ENCODE measurements at places on chromosomes 11 and 22.

- no peak for DNase-seq
These were observed 50.7 kb downstream of the BMAL1 start for GRCh38 chr11:13328286-13328685.

DNA sequence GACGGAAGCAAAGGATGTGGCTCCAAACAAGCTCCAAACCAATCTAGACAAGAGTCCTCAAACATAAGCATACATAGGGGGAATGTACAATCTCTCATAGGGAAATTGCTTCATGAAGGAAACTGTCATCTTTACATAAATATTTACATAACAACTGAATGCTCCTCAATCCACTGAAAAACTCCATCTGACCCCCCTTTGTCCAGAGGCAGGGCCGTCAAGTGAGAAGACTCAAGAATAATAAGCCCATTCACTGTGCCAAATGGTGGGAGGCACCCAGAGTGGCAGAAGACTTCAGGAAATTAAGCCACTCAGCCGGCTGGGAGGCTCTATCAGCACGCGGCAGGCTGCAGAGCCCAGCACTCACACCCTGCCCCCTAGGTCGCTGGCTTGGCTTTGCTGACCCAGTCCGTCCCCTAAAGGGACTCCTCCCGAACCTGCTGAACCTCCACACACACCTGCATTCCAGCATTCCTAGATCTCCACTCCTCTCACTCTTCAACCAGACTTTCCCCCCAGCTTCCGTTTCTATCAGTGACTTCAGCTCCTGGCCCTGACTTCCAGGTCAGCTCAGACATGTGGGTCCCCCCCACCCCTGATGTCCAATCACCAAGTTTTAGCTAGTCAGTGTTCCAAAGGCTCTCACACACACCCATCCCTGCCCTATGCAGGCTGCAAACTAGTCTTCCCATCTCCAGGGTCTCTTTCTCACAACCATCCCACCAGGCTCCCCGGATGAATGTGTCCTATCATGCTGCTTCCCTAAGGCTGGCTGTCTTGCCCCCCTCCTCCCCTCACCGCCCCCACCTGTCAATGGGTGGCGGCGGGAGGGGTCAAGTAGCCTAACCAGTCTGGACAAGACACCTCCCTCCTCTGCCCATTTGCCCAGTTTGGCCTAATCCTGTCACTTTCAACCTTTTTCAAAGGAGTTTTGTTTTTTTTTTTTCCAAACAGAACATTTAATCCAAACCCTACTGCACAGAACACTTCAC lies 11.3 kb downstream of the VPS37C start:
- DNase-seq: no peak

DNA sequence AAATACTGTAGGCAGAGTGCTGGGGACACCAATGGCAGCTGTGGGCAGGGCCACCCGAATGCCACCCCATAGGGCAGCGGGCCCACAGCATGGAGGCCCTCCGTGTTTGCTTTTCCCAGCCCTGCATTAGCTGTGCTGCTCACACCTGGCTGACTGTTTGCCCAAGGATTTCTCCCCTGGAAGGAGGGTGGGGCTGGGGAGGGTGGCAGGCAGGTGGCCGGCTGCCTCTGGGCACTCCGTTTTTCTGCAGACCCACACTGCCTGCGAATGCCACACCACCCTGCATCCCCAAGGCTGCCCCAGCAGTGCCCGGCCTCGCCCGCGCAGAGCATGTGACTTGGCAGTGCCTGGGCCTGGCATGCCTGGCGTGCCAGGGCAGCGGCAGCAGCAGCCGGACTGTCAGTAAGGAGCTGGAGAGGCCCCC lies 19.6 kb downstream of the DAGLA start:
- DNase-seq: no peak

DNA sequence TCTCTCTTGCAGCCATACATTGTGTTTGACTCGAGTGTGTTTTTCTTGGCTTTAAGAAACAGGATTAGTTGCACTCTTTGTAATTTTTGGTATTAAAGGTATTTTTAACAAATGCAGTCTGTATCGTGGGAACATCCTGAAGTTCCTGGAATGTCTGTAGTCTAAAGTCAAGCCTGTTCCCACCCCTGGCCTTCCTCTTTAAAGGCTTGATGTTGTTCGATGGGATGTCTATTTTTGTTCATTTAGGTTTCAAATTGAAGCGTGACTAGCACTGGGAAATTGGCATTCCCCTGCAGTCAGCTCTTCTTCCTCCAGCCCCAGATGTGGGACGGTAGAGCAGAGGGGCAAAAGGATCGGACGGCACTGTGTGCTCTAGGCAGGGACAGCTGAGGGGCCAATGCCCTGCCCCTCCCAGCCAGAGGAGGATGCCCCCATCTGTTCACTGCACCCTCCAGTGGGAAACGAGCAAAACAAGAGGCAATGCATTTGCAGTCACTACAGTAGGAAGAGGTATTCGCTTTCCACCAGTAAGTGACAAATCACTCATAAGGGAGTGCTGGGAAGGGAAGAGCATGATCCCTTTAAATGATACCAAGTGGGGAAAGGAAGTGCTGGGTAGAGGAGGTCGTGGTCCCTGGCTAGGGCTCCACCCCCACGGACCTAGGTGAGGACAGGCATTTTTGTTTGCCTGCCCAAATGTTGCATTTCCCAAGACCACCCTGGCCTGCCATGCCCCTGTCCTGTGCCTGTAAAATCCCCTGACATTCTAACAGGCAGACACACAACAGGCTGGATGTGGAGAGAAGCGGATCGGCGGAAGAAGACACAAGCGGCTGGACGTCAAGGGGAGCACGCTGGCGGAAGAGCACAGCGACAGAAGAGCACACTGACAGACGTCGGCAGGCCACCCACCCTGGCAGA lies 47.4 kb upstream of the SEPTIN5 start:
- peak; percentile 15 for DNase-seq

- no peak for DNase-seq
These were observed 22.6 kb downstream of the EXPH5 start for GRCh38 chr11:108571001-108571400.

- no peak for DNase-seq
These were observed 121.2 kb downstream of the SPATA19 start for GRCh38 chr11:133724116-133724515.

DNA sequence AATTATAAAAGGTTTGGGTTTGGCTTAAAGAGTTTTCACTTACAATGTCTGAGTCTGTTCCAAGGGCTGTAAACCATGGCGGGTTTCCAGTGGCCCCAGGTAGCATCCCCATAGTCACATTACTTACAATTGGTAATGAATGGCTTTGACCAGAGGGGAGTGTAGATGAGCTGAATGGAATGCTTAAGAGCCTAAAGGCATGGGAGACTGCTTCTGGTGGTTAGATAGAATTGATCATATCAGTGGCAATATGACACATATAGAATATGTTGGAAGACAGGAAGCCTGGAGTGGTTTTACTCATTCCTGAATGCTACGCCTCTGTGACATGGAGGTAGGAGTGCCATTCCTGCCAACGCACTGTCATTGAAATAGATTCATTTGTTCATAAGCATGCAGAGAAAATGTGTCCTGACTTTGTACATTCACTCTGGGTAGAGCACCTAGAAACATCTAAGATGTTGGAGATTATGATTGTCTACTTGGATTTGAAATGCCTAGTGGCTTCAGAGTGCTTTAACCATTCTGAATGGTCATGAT lies 183.3 kb downstream of the BLID start:
- no peak for DNase-seq

- DNase-seq: peak; percentile 46
These were observed 27.8 kb downstream of the ETS1 start for GRCh38 chr11:128559496-128560103.

DNA sequence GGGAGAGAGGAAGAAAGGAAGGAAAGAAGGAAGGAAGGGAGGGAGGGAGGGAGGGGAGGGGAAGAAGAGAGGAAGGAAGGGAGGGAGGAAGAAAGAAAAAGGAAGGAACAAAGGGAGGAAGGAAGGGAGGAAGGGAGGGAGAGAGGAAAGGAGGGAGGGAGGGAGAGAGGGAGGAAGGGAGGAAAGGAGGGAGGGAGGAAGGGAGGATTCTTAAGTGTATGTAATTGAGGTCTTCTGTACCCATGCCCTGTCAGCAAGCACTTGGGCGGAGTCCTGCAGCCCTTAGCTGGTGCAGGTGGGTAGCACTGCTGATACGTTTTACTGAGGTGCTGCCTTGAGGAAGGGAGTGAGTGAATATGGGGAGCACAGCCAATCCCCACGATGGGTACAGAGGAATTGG lies 56.9 kb upstream of the RASD2 start:
- no peak for DNase-seq

DNA sequence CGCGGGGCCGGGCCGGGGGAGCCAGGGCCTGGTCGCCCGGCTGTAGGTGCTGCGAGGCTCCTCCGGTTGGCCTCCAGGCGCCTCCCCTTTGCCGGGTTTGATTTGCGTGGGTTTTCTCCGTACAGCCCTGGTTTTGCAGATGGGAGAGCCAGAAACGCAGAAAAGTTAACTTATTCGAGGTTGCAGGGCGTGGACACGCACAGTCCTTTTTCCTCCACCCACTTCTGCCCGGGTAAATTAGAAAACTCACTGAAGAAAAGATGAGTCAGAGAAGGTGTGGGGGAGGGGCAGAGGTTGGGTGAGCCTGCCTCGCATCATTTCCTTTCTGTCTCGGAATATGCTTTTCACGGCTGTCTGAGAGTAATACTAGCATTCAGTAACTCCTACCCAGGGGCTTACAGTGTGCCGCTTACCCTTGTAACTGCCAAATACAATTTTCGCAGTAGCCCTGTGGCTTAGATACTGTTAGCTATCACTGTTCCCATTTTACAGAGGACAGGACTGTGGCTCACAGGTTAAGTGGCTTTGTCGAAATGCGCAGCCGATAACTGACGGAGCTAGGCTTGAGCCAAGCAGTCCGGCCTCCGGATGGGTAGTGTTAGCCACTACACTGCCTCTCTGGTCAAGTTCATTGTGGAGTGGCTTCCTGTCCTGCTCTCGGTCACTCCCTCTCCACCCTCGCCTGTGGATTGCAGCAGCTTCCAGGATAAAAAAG lies 812 bp downstream of the FADD start:
- peak; percentile 92 for DNase-seq

GRCh38 chr11:44162662-44163061 lies 67.2 kb downstream of the EXT2 start:
- DNase-seq: no peak

DNA sequence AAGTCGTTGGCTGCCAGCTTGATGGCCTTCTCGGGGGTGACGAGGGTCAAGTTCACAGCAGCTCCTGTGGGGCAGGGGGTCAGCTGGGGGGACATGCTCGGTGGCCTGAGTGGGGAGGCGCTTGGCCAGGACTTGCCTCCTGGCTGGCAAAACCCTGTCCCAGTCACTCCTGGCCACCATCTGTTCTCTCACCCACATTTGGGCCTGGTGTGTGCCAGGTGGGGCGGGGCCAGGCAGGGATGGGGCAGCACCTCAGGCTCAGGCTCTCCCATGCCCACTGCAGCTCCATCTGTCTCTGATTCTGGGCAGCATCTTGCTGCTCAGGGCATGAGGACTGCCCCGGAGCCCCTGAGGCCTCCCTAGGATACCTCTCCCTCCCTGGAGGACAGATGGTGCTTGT lies 3.7 kb upstream of the CEND1 start:
- no peak for DNase-seq

- DNase-seq: no peak
These were observed 20.7 kb upstream of the SEPTIN5 start for GRCh38 chr22:19693581-19693980.

Measured in fibroblast of mammary gland (primary cell).